ENCODE measurements at places on chromosomes 2 and 18.

DNA sequence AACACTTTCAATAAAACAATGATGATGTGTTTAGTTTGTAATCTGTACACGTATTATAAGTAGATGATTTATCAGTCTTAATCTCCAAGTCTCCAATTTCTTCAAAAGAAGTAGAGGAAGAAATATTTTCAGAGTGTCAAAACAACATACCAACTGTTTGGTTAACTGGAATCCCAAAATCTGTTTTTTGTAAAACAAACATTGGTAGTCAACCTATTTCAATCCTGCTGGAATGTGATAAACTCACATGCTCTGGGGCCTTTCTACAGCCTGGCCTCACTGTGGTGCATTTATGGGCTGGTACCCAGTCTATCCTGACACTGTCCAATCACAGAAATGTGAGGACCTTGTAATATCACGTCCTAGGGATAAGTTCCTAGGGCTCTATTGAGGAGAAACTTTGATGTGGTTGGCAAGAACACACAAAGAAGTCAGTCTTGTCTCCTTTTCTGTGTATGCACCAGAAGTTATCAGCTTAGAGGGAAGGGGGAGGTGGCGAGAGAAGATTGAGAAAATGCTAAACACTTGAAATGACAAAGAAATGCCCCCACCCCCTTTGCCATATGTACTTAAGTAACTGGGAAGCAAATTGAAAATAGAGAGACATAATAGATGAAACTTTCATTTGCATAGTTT lies 47.2 kb downstream of the PRKRA start:
- no peak for DNase-seq

GRCh38 chr2:111919365-111919764 lies 21.0 kb downstream of the MERTK start:
- DNase-seq, result no peak

- no peak for DNase-seq
Observed at GRCh38 chr18:78242254-78242643, 737.4 kb upstream of the SALL3 start.

GRCh38 chr2:11330457-11331142 lies 13.8 kb downstream of the ROCK2 start:
- DNase-seq, result no peak

- no peak for DNase-seq
Observed at GRCh38 chr2:233217892-233218377, 33.5 kb upstream of the ATG16L1 start.

DNA sequence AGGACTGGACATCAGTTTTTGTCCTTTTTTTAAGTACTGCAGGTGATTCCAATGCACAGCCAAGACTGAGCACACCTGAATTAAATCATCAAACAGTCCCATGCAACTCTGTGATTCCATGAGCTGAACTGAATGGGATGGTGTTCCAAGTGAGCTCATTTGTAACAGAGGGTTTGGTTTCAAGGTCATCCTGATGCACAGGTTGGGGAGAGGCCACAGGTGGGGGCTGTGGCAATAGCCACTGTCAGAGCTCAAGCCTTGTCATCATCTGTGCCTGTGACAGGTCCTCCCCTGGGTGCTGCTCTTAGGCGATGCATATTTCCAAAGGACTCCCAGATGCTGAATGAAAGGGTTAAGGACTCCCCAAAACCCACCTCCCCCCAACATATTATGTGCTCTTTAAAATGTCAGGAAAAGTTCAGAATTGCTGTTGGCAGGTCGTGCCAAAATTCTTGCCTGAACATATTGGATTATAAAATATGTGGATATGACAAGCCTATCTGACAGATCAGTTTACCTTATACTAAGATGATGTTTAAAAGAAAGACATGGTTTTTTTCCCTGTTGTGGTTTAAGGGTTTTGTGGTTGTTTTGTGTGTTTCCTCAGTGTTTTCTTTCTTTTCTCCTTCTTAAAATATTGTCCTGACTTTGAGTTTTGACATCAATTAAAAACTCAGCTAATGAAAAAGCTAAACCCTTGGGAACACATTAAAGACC lies 263.5 kb upstream of the SIX2 start:
- no peak for DNase-seq

DNA sequence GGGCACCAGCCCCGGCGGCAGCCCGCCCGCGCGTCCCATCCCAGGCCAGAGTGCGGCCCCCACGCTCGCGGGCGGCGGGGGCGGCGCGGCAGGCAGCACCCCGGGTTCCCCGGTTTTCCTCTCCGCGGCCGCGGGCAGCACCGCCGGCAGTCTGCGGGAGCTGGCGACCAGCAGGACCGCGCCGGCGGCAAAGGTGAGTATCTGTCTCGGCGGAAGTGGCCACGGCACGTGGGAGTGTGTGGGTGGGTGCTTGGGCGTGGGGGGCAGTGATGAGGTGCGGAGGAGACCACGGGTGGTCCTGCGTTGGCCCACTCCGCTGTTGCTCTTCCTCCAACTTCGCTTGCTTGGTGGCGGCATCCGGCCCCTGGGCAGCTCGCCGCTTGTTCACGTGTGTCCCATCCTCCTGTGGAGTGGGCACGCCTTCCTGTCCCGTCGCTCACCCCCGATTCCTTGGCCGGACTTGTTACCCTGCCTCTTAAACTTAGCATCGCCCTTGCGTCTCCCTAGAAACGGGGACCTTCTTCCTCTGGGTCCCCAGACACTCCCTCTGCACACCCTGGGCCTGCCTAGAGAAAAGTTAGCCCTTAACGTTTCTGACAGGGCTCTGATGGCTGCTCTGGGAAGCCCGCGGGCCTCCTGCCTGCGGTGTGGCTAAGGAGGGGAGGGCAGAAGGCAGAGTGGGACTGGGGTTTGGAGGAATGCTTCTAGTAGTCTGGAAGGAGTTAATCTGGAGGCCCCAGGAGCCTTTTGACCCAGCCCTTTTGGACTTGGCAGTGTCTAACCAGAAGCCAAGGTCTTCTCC lies 1.1 kb downstream of the SH3RF3 start:
- DNase-seq, result no peak

- DNase-seq, result no peak
Observed at GRCh38 chr18:79973517-79973916, 9.1 kb downstream of the HSBP1L1 start.

DNA sequence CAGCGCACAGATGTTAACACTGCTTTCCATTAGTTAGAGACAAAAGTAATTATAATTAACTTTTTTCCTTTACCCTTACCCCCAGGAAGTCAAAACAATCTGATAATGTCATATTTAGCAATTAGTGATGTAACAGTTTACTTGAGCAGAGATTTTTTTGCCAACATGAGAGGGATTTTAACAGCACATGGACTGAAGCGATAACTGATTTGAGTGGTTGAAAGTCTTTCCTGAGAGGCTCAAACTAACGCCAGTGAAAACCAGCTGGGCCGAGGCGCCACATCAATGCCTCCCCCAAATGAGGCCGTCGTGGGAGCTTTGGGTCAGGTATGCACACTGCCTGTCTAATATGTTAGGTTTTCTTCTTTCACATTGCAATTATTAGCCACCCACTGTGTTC lies 469.9 kb upstream of the SMIM21 start:
- DNase-seq, result no peak

- no peak for DNase-seq
Observed at GRCh38 chr18:47771922-47772321, 158.5 kb downstream of the SMAD2 start.

- no peak for DNase-seq
Observed at GRCh38 chr2:178333851-178334250, 117.1 kb downstream of the PRKRA start.

DNA sequence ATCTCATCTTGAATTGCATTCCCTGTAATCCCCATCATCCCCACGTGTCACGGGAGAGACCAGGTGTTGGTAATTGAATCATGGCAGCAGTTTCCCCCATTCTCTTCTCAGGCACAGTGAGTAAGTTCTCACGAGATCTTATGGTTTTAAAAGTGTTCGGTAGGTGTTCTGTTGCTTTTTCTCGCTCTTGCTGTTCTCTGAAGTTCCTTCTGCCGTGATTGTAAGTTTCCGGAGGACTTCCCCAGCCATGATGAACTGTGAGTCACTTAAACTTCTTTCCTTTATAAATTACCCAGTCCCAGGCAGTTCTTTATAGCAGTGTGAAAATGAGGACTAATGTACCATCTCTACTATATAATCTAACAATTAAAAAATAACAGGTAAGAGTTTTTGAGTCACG lies 409.9 kb upstream of the NRXN1 start:
- no peak for DNase-seq

DNA sequence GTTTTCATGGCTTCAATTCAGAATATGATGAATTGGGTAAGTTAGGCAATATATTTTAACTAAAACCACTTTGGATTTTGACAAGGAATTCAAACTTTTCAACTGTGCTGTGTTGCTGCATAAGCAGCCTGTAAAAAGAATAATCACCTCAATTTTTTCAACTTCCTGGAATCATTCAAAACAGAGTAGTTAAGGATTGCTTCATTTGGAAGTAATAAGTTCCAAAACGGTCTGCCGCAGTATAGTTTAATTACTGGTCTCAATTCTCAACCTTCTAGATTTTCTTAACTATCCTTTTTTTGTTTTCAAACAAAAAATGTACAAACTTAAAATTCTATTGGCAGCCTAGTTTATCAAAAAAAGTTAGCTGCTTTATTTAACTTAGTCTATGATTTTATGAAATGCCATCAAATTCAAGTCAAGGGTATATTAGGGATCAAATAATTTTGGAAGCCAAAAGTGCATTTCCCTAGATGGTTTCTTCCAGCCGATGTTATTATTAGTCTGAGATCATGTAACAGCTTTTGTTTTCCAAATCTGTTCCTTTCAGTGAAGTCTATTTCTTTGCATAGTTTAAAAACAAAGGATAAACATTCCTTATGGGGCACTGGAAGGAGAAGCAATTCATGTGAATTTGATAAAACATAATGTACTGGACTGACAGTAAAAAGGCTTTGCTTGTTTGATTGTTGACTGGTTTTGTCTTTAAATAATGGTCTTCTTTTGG lies 76.1 kb upstream of the ETAA1 start:
- no peak for DNase-seq

DNA sequence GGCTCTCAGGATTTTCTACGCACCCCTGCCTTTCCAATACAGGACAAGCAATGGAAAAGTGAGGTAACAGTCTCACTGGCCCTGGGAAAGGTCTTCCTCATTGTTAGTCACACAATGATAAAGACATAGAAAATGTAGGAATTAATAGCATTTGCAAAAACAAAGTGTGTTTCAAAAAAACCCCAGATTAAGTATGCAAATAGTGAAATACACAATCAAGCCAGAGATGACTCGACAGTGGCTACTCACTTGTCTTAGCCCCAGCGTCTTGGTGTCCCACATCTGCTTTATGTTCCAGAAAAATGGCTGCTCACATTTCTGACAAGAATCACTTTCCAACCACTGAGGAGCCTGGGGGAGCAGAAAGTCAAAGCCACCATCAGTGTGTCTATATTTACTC lies 47.0 kb upstream of the AP1S3 start:
- DNase-seq, result no peak

Measured in NCI-H1436 treated with DMSO at 0.1 percent for 48 hours (cell line).